ENCODE measurements at places on chromosomes 12 and 14. TPM values are rescaled to one million over a fixed set of nuclear protein-coding genes. Genes with fewer than 3 reads are reported as not detected.

The IAPP gene
- total RNA-seq: not detected

The EID3 gene
- 1.9 TPM for total RNA-seq

The AMDHD1 gene
- 0.52 TPM for total RNA-seq

The TMEM132C gene
- total RNA-seq: not detected

The FLRT2 gene
- total RNA-seq: 171 TPM

The BCL2L2 gene
- 19.6 TPM for total RNA-seq

The SLC25A21 gene
- total RNA-seq: 1.5 TPM

The CELA1 gene
- not detected for total RNA-seq

The CD4 gene
- total RNA-seq: 0.72 TPM

The ASCL1 gene
- not detected for total RNA-seq

The SALL2 gene
- 34.5 TPM for total RNA-seq

The DACT1 gene
- 55.0 TPM for total RNA-seq

The FAM186B gene
- 0.57 TPM for total RNA-seq

The KCNMB4 gene
- 8.3 TPM for total RNA-seq

The HOTAIR gene
- not detected for total RNA-seq

The MDP1 gene
- 9.9 TPM for total RNA-seq
